ENCODE measurements at places on chromosomes 5 and 9. TPM values are rescaled to one million over a fixed set of nuclear protein-coding genes. Genes with fewer than 3 reads are reported as not detected.

DNA sequence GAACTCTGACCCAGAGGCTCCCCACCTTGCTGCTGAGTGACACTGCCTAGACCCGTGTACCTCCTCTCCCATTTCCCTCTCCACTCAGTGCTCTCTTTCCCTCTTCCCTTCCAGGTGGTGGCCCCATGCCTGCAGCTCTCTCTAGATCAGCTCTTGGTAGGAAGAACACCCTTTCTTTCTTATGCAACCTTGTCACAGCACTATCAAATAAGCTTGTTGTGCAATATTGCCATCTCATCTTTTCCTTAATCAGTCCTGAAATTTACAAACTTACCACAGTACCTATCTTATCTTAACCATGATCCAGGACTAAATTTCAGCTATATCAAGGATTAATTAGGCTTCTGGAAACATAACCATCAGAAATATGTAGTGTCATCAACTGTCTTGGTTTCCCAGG, 88.6 kb downstream of the ZFAND5 start:
- DNase-seq = no peak

The PCDHA9 gene
- not detected for total RNA-seq

The GNAQ gene
- total RNA-seq = 52.3 TPM

DNA sequence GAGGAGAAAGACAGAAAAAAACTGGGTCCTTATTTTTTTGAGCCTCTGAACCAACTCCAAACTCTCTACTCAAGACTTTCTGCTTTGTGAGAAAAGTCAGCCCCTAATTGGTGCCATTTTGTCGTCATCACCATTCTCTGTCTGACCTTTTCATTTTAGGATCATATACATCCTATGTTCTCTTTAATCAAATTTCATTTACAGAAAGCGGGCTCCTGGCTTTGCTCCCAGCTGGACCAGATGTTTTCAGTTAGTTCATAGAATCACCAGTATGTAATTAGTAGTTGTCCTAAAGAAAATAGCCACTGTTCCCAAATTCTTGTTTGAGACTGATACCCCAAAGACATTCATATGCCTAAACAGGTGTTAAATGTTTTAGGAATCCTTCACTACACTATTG, 28.6 kb upstream of the SLCO4C1 start:
- DNase-seq = no peak

- DNase-seq = no peak
Observed at GRCh38 chr9:113817171-113817570, 58.9 kb upstream of the ZNF618 start.

The NDUFAF2 gene
- 14.4 TPM for total RNA-seq

DNA sequence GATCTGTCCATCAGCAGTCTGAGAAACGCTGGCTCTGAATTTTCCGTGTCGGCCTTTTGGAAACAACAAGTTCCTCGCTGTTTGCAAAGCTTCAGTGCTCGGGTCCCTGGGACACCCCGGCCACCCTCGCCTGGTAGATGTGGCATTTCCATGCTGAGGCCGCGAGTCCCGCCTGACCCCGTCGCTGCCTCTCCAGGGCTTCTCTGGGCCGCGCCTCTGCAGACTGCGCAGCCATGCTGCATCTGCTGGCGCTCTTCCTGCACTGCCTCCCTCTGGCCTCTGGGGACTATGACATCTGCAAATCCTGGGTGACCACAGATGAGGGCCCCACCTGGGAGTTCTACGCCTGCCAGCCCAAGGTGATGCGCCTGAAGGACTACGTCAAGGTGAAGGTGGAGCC, 4.7 kb downstream of the NTNG2 start:
- no peak for DNase-seq

GRCh38 chr9:9504869-9505268, 1107.9 kb downstream of the PTPRD start:
- DNase-seq = no peak

- DNase-seq = no peak
Observed at GRCh38 chr9:93597142-93597706, 20.8 kb downstream of the PHF2 start.

DNA sequence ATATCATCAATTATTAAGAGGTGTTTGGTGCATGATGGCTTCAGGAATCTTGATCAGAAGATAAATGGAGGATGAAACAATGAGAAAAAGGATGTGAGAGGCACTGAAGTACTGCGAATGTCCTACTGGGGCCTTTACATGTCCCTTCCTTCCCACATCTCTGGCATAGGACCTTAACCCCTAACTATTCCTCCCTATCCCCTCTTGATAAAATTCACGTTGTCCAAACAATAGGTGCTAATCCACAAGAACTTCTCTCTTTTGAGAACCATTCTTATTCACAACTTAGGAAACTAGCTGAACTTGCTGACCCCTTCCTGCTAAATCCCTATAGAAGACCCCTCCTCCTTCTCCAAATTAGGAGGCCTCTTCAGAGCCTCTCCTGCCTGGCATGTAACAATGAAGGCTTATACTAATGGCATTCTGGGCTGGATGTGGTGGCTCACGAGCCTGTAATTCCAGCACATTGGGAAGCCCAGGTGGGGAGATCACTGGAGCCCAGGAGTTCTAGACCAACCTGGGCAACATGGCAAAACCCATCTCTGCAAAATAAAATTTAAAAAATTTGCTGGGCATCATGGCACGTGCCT, 276.5 kb upstream of the SMARCA2 start:
- DNase-seq = no peak

DNA sequence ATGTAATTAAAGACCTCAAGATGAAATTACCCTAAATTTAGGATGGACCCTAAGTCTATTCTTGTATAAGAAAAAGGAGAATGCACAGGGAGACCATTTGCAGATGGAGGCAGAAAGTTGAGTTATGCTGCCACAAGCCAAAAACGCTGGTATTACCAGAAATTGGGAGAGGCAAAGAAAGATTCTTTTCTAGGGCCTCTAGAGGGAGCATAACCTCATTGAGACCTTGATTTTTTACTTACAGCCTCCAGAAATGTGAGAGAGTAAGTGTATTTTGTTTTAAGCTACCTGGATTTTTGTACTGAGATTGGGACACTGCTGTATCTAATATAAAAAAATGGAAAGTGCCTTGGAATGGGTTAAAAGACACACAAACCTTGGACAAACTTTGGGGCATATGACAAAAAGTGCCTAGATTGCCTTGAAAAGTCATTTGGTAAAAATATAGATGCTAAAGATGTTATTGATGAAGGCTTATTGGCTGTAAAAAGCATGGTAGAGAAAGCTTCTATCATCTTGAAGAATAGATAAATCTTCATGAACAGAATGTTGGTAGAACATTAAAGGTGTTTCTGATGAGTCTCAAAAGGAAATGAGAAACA, 174.7 kb upstream of the PRDM9 start:
- DNase-seq = no peak

- no peak for DNase-seq
Observed at GRCh38 chr9:89448821-89449220, 49.1 kb downstream of the SEMA4D start.

The CCDC187 gene
- 0.03 TPM for total RNA-seq

The IL31RA gene
- total RNA-seq = not detected

- peak; percentile 68 for DNase-seq
Observed at GRCh38 chr9:137480686-137481683, 21.9 kb upstream of the NSMF start.

The ORM2 gene
- total RNA-seq = 0.57 TPM

GRCh38 chr9:130931508-130932254, 7.4 kb downstream of the FIBCD1 start:
- no peak for DNase-seq

The LCN15 gene
- not detected for total RNA-seq

The SLC27A6 gene
- total RNA-seq = 0.28 TPM
